Spinal cord (tissue), 10 donors: ENCODE measurements at places on chromosomes 16 and 17.

DNA sequence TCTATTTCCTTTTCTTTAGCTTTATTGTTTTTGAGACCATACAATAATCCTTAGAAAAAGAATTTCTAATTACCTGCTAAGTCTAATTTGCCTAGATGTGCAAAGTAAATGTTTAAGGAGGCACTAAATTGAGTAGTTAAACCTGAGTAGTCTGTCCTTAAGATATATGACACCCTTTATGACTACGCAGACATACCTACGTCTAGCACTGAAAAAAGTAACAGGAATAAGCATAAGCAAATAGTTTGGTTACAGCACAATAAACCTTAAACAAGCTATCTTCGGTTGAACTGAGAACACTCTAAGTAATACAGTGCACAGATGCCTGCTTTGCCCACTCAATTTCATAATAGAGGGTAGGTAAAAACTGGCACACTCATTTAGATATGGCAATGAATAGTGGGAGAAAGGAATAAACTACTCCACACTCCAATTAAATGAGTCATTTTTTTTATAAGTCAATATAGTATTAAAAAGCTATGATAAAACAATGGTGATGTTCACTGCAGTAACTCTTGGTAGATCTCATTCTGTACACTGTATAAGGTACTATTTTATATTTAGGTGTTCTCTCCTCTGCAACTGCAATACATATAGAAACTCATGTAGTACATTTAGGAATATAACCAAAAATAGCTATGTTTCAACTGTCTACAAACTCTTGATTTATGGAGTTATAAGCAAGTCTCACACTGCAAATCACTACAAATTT lies 19.7 kb upstream of the INTS2 start:
- DNase-seq = no peak

- no peak for DNase-seq
Measured at GRCh38 chr16:23432176-23433128, 20.5 kb downstream of the COG7 start.

DNA sequence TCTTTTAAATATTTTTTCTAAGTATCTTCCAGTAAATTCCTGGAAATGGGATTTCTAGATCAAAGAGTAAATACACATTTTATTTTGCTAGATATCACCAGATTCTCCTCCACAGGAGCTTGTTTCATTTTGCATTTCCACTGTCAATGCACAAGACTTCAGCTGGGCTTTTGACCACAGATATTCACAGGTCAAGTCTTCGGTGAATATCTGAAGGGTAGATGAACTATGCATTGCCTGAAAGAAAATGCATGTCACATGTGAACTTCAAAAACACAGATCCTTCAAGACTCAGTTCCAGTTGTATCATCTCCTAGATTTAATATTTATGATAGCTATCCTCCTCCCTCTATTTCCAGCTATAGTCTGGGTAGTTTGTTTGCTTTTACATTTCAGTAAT lies 963.6 kb upstream of the GOT2 start:
- DNase-seq = no peak

- DNase-seq = no peak
Measured at GRCh38 chr16:88975511-88976061, 1.4 kb downstream of the CBFA2T3 start.

- DNase-seq = no peak
Measured at GRCh38 chr16:25228372-25228771, 11.6 kb downstream of the AQP8 start.

DNA sequence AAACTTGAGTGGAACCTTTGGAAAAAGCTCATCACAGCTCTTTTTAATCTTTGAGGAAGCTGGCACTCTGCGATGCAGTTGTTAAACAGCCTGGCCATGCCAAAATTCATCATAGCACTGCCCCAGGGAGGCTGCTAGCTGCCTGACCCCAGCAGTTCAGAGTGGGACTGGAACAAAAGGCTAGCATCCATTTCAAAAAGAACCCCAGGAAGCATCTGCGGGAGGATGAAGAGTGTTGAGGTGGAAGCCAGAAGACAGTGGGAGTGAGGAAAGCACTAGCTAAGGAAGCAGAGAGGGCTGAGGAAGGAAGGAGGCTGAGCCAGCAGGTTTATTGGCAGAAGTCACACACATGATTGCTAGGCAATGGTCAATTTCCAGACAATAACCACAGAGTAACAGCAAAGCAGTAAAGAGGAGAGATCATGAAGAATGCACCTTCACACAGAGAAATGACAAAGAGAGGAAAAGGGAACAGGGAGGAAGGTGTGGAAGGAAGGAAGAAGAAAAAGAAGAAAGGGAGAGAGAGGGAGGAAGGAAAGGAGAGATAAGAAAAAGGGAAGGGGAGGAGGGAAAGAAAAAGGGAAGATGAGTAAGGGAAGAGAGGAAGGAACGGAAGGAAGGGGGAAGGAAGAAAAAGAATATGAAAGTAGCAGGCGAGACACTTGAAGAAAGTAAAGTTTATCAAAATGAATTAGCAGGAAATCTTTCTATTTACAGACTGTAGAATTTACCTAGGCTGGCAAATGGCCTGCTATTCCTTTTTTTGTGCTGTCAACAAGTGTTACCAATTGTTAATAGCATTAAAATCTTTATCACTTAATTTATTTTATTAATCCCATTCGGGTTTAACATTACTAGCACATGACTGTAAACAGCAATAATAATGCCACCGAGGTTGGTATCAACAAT lies 270.0 kb upstream of the PSMD7 start:
- no peak for DNase-seq

- no peak for DNase-seq
Measured at GRCh38 chr16:6038941-6039645, 941.5 kb upstream of the EEF2KMT start.

- no peak for DNase-seq
Measured at GRCh38 chr16:50702725-50703124, 9.3 kb downstream of the NOD2 start.

GRCh38 chr16:12268606-12269005 lies 292.1 kb downstream of the SNX29 start:
- DNase-seq = no peak

- DNase-seq = no peak
Measured at GRCh38 chr17:18928628-18929125, 23.3 kb upstream of the SLC5A10 start.
